ENCODE measurements at places on chromosomes 2 and 18. TPM values are rescaled to one million over a fixed set of nuclear protein-coding genes. Genes with fewer than 3 reads are reported as not detected.
A peak's percentile ranks its signal among the peaks of the same experiment; 100 is the strongest.

DNA sequence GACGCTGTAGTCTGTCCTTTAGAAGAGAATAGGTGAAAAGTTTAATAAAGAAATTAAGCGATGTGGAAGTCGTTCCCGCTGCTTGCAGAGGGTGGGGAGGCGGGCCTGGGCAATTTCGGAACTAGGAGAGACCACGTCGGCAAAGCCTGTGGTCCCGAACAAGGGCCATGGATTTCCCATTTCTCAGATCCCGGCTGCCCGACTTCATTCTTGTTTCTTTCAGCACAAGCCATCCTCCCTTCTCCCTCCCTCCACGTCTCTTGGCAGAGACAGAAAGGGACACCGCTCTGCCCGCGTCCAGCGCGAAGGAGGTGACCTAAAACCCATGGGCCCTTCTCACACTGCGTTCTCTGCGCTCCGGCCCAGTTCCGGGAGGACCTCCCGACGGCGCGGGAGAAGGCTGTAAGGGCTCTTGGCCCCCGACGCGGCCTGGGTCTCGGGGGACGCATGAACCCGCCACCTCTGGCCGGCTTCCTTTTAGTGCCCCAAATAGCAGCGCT is 2.2 kb upstream of the BCL2L11 start:
- H3K4me1 ChIP-seq, result peaks cover 50% of the 10 kb centered on the region
- peak overlapping the region; percentile 60 for H3K27ac ChIP-seq
- H3K36me3 ChIP-seq, result no peaks in the 10 kb centered on the region

GRCh38 chr2:207258263-207258991 is 92.7 kb upstream of the KLF7 start:
- no peaks in the 10 kb centered on the region for H3K36me3 ChIP-seq
- DNase-seq, result no peak
- H3K4me3 ChIP-seq, result no peak overlapping the region
- no peak overlapping the region for H3K27ac ChIP-seq
- peaks cover 1% of the 10 kb centered on the region for H3K27me3 ChIP-seq

GRCh38 chr18:21112140-21112473 is 494 bp upstream of the ROCK1 start:
- H3K27me3 ChIP-seq, result peaks cover 12% of the 10 kb centered on the region
- H3K36me3 ChIP-seq, result no peaks in the 10 kb centered on the region
- H3K4me3 ChIP-seq, result no peak overlapping the region

GRCh38 chr2:209696836-209697711 is 74.6 kb upstream of the UNC80 start:
- peaks cover 2% of the 10 kb centered on the region for H3K27me3 ChIP-seq
- H3K4me1 ChIP-seq, result no peaks in the 10 kb centered on the region
- no peaks in the 10 kb centered on the region for H3K36me3 ChIP-seq
- H3K27ac ChIP-seq, result no peak overlapping the region

GRCh38 chr18:61602836-61603235 is 269.6 kb downstream of the CDH20 start:
- no peak overlapping the region for H3K27ac ChIP-seq
- DNase-seq, result no peak
- no peaks in the 10 kb centered on the region for H3K4me1 ChIP-seq
- H3K4me3 ChIP-seq, result no peak overlapping the region
- peaks cover 4% of the 10 kb centered on the region for H3K27me3 ChIP-seq

DNA sequence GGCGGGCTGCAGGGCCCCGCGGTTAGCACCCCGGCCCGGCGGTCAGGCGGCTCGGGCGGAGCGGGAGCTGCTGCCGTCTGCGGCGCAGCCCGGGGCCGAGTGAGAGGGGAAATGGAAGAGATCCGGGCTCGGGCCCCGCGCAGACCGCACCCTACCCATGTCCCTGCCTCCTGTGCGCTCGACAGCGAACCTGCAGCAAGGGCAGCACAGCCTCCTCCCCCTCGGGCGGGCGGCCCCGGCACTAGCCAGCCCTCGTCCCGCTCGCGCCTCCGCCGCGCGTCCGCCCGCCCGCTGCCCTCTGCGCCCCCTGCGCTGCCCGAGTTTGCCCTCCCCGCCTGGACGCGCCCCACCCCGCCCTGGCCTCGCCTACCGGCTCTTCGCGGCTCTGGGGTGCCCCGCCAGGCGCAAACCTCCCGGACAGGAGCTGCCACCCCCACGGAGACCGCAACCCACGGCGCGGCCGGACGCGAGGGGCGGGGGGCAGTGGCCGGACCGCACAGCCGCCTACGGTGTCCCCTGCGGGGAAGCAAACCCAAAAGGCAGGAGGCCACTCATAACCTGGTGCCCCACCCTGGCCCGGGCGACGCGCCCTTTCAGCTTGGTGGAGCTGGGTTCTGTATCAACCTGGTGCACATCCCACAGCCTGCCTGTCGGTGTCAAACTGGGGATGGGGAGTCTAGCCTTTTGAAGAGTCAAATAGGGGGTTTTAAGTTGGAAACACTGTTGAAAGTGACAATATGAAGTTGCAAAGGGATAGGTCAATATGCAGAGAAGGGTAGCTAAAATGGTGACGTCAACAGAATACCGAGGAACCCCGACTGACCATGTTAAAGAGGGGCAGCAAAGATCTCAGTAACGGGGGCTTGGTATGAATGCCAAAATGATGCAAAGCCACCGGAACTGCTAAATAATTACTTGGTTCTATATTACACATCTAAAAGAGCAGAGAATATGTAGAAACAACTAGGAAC is at the start of gene IHH:
Gene IHH (minus strand): TSS at position 101 of the 971 bp plus-strand sequence. CDS start 454 bp downstream, outside the sequence.
- H3K27me3 ChIP-seq, result peaks cover 17% of the 10 kb centered on the region
- peak within 1 kb of the TSS; percentile 62 for H3K4me3 ChIP-seq
- H3K36me3 ChIP-seq, result no peaks in the 10 kb centered on the region
- no peak within 1 kb of the TSS for H3K27ac ChIP-seq
- DNase-seq, result peak; percentile 15

DNA sequence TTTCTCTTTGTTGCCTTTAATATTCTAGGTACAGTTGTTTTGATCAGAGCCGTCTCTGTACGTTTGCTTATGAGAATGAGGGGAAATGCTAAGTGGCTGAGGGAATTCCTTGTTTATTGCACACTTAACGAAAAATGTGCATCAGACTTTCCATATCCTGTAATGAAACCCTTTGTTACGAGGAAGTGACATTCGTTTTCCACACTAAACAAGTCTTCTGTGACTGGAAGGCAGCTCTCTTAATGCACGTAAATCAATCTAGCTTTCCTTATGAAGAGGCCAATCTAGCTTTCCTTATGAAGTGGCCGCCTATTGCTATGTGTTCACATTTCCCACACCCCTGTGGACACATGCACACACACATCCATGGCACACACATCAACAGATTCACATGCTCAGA is 186.2 kb downstream of the SNTG2 start:
- peaks cover 3% of the 10 kb centered on the region for H3K36me3 ChIP-seq
- no peak overlapping the region for H3K4me3 ChIP-seq
- peaks cover 6% of the 10 kb centered on the region for H3K27me3 ChIP-seq
- peaks cover 7% of the 10 kb centered on the region for H3K4me1 ChIP-seq
- H3K27ac ChIP-seq, result no peak overlapping the region

Gene C2orf66
- polyA plus RNA-seq, result 0.16 TPM

Gene MOCOS
- not detected for polyA plus RNA-seq

Gene TMEM37
- polyA plus RNA-seq, result not detected

Gene SERPINB12
- not detected for polyA plus RNA-seq

Gene CD8B2
- polyA plus RNA-seq, result 0.43 TPM

Measured in immature natural killer cell (primary cell).